Lung microvascular endothelial cell (primary cell): ENCODE measurements at places on chromosomes 2 and 18. TPM values are rescaled to one million over a fixed set of nuclear protein-coding genes. Genes with fewer than 3 reads are reported as not detected.

The SLC8A1 gene
- total RNA-seq, result under 0.01 and 0.44 TPM in 2 replicates

The VSNL1 gene
- total RNA-seq, result not detected in 2 replicates

The C2orf80 gene
- total RNA-seq, result not detected in 2 replicates

The MRPL44 gene
- total RNA-seq, result 22.0 and 23.6 TPM in 2 replicates

The MAP3K19 gene
- not detected in 2 replicates for total RNA-seq

The RMND5A gene
- total RNA-seq, result 54.3 and 73.0 TPM in 2 replicates

The KIAA2012 gene
- not detected in 2 replicates for total RNA-seq

The OR6B2 gene
- not detected in 2 replicates for total RNA-seq

The GPD2 gene
- 21.0 and 25.7 TPM in 2 replicates for total RNA-seq

The ADAM23 gene
- total RNA-seq, result 0.60 and 1.5 TPM in 2 replicates

The DES gene
- 0.20 TPM in 1 of 2 replicates, not detected in the other for total RNA-seq

The RNF144A gene
- 8.5 and 11.3 TPM in 2 replicates for total RNA-seq

The FAM110C gene
- under 0.01 and 0.44 TPM in 2 replicates for total RNA-seq

The XIRP2 gene
- not detected in 2 replicates for total RNA-seq

The ANKRD30BL gene
- total RNA-seq, result not detected in 2 replicates

The SERPINB7 gene
- 0.22 TPM in 1 of 2 replicates, not detected in the other for total RNA-seq
